Glomerular endothelial cell (primary cell): ENCODE measurements at places on chromosomes 4 and X. TPM values are rescaled to one million over a fixed set of nuclear protein-coding genes. Genes with fewer than 3 reads are reported as not detected.

DNA sequence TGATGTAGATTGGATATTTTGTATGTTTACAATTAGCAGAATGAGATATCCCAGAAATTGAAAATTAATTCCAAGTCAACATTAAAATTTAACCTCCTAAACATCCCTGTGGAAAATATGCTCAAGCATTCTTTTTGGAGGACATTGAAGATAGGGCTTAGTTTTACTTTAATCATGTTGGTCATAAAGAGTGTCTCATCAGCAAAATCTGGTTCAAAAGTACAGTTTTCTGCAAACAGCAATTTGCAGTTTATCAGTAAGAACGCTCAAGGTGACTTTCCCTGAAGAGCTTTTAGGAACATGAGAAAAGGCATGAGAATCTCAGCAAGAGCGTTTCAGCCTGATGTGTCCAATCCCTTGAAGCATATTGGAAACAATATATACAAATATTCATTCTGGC lies 889.8 kb downstream of the CENPC start:
- DNase-seq, result no peak

The FRG2 gene
- not detected in 2 replicates for total RNA-seq

The DCX gene
- total RNA-seq, result not detected in 2 replicates

The KDM6A gene
- 19.5 and 27.0 TPM in 2 replicates for total RNA-seq

GRCh38 chr4:24999392-25000089 lies 31.2 kb downstream of the LGI2 start:
- no peak for DNase-seq

- no peak for DNase-seq
Measured at GRCh38 chr4:9811806-9812205, 30.4 kb downstream of the DRD5 start.

DNA sequence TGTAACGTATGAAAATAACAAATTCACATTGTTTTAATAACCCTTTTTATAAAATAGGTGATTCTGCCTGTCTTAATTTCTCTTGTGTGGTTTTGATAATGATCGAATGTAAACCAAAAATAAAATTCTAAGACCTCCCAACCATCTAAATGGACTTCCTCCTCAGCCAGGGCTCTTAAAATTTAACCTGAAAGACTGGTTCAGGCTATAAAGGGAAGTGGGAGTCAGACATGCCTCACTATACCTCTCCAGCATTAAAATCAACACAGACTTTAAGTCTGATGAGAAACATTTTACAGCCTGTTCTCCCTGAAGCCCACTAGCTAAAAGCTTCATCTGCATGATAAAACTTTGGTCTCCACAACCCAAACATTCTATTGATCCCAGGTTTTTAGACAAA lies 97.6 kb upstream of the STIM2 start:
- DNase-seq, result no peak
